ENCODE measurements at places on chromosomes 11 and 22. TPM values are rescaled to one million over a fixed set of nuclear protein-coding genes. Genes with fewer than 3 reads are reported as not detected.

The LARGE1 gene
- 132 TPM for total RNA-seq

The SLC1A2 gene
- total RNA-seq = 4.9 TPM

The BATF2 gene
- total RNA-seq = 1.8 TPM

The PDGFB gene
- total RNA-seq = 15.8 TPM

The WT1 gene
- 3.7 TPM for total RNA-seq

The MAJIN gene
- total RNA-seq = not detected

The MUC5B gene
- not detected for total RNA-seq

The CHRDL2 gene
- 3.7 TPM for total RNA-seq

The SLC22A25 gene
- not detected for total RNA-seq

The KRTAP5-8 gene
- not detected for total RNA-seq

The RBMXL2 gene
- not detected for total RNA-seq

The MOV10L1 gene
- total RNA-seq = not detected
